Left forelimb (tissue), 1 donor: ENCODE measurements at places on chromosomes 5 and 9.

- no peak for DNase-seq
These were observed 6.5 kb upstream of the TBC1D9B start for GRCh38 chr5:179914032-179914755.

GRCh38 chr5:16671208-16671607 is 54.4 kb upstream of the RETREG1 start:
- no peak for DNase-seq

DNA sequence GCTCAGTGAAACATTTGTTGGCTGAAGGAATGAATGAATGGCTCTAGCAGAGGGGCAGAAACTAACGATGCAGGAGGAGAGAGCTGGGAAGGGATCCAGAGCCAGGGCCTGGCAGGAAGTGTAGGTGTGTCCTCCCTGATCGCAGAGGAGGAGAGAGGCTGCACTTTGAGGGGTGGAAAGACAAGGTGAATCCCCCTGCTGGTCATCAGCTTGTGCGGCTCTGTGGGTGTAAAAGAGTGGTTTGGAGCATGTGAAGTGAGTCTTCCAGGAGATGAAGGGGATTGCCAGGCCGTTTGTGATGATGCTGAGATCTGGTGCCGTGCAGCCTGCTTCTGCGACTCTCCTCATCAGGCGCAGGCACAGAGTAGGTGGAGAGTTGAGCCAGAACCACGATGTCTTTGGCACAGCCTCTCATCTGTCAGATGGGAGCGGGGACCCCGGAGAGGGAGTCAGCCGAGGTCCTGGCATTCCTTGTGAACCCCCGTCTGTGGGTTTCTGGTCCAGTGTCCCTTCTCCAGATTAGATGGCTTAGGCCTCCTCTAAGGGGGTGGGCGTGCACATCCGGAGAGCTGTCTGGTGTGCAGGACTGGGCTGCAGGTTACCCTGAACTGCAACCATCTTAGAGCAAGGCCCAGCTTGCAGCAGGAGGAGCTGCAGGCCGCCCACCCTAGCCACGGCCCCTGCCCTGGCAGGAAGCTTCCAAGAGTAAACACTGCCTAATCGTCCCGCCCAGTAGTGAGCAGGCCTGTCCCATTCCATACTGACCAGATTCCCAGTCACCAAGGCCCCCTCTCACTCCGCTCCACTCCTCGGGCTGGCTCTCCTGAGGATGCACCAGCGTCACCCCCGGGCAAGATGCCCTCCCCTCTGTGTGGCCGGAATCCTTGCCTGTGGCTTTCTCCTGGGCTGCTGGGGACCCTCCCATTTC is at the start of gene ADAMTS13:
Gene ADAMTS13, plus strand, starts transcription at position 753 of the 928 bp plus-strand sequence. Its CDS starts 77 bp downstream, at position 830.
- DNase-seq = no peak

DNA sequence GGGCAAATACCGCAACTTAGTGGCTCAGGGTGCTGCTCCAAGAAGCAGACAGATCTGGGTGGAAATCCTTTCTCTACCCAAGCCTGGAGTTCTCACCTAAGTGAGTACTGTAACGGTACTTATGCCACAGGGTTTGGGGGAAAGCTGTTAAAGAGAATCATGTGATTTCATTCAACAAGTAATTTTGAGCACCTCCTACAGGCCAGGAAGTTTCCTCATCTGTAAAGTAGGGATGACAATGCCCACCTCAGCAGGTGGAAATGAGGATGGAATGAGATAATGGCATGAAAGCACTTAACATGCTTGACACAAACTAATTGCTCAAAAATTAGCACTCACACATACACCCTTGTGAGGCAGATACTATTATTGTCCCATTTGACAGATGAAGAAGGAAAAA is 114.1 kb downstream of the JAKMIP2 start:
- DNase-seq = no peak

GRCh38 chr9:92189782-92190535 is 74.7 kb upstream of the SPTLC1 start:
- no peak for DNase-seq

DNA sequence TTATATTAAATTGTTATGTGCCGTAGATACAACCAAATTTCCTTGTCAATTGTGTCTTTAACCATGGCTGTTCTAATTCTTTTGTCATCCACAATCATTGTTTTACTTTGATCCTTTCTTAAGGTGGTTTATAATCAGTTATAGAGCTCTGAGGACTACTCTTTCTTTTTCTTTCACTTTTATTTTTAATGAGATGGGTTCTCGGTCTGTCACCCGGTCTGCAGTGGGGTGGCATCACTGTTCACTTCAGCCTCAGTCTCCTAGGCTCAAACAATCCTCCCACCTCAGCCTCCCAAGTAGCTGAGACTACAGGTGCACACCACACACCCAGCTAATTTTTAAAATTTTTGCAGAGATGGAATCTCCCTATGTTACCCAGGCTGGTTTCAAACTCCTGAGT is 74.2 kb downstream of the ANXA2R start:
- no peak for DNase-seq

- DNase-seq = no peak
These were observed 732.7 kb downstream of the SEMA5A start for GRCh38 chr5:8813180-8813579.

DNA sequence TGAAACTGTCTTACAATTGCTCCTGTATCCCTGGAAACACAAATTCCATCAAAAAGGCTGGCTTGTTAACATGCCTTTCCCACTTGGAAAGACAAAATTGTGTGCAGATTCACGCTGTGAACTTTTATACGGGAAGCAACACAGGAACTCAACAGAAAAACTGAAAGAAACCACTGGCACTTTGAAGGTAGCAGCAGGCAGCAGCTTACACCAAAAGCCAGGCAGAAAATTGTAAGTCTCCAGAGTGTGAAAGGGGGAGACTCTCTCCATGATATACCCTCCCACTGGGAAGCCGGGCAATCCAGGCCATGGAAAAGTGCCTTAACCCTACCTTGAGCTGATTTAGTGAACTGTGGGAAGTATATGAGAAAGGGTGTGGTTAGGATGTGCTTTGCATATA is 943.7 kb downstream of the CDH18 start:
- DNase-seq = no peak

- DNase-seq = no peak
These were observed 22.3 kb downstream of the WWC1 start for GRCh38 chr5:168313596-168314204.

DNA sequence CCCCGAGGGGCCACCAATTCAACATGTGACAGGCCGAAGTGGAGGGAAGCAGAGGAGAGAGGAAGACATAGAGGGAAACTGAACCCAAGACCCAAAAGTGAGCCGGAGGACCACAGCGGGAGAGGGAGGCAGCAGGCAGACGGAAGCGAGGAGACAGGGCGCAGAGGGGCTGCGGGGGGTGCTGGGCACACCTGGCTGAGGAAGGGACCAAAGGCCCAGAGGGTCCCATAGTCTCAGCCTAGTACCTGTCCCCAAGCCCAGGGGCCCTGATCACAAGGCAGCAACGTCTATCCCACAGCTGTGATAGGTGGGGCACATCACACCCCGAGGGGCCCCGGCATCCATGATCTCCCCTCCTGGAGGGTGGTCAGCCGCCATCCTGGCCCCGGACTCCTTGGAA is 7.1 kb upstream of the RALGDS start:
- DNase-seq = no peak

- peak; percentile 42 for DNase-seq
These were observed 57.6 kb downstream of the PAX5 start for GRCh38 chr9:36976371-36977030.
